ENCODE measurements at places on chromosomes 5 and 9. TPM values are rescaled to one million over a fixed set of nuclear protein-coding genes. Genes with fewer than 3 reads are reported as not detected.

The ZNF169 gene
- total RNA-seq = 9.7 TPM

The FBLL1 gene
- 0.54 TPM for total RNA-seq

- no peak for DNase-seq
Observed at GRCh38 chr9:106862110-106862820, 701 bp upstream of the ZNF462 start.

DNA sequence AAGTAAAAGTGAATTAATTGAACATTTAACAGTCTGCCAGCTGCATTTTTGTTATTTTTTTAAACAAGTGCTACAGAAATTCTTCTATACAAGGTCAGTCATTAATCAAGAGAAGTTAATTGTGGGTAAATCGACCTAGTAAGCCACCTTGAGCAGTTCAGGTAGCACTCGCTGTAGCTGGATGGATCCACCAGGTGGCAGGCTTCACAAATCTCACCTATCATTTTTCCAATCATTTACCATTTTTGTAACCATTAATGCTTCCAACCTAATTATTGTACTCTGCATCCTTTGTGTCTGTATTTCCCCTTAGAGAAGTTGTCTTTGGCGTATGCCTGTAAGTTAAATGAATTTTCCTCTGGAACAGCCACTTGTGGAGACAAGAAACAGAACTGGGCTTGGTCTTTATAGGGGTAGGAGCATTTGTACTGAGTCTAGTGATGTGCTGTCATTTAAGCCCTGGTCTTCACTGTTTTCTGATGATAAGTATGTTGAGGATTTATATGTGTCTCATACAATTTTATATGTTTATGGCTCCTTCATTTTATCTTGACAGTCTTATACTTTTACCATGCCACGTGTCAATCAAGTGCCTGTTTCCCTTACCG is 39.5 kb downstream of the CD180 start:
- DNase-seq = peak; percentile 32

DNA sequence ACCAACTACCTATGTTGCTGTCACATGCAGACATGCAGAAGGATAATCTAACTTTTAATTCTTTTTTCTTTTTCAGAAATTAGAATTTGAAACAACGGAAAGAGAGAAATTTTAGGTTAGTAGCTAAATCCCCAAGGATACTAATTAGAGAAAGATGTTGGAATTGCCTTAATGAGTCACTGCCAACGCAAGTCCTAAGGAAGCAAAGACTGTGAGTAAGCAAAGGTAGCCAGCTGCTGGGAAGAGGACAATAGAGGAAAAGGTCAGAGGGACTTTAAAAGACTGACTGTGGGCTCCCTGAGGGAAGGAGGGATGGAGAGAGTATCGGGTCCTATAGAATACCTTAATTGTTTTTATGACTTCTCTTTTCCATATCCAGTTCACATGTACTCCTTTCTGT is 461.9 kb upstream of the PAPPA start:
- DNase-seq = no peak

GRCh38 chr5:15249152-15249551 is 250.8 kb upstream of the FBXL7 start:
- DNase-seq = no peak

DNA sequence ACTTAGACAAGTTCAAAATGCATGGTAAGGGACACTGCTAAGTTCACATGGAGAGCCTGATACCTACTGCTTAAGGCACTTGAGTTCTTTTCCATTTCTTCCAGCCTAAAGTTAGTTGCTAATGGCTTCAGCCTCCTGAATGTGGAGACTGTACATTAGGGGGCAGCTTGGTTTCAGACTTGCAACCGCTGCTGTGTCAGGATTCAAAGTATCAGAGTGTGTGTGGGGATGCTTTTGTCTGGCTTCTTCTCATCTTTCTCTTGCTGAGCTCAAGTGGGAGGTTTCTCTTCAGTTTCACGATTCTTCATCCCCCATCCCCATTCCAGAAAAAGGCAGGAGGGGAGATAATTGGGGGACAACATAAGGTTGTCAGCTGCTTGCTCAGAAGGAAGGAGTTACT is 49.4 kb downstream of the ATP10B start:
- DNase-seq = no peak

DNA sequence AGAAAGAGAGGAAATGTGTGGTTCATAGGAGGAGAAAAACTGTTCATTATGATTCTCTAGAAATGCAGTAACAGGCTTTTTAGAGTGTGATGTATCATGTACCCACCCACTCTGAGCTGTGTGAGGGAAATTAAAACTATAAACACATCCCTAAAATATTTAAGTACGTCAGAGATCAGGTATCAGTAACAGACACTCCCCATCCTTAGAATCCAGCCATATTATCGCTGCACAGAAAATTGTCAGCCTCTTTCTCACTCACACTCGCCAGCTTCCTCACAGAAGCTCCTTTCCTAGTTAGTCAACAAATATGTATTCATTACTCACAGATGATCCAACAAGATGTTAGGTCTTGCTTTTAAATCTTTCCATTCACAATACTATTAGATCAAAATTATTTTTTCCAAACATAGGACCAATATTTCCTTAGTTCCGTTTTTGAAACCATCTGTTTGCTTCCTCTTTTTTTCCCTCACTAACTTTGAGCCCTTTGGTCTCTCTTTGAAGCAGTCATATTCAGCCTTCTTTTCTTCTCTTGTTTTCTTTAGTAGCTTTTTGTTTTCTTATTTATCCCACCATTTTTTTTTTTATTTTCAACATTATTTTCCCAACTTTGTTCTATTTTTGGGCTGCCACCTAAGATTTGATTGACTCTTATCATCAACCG is 13.6 kb upstream of the MAST4 start:
- no peak for DNase-seq

Measured in hematopoietic multipotent progenitor cell (in vitro differentiated cells).